ENCODE measurements at places on chromosomes 7 and 10. TPM values are rescaled to one million over a fixed set of nuclear protein-coding genes. Genes with fewer than 3 reads are reported as not detected.

The MGAM2 gene
- not detected for total RNA-seq

The SLC18A3 gene
- not detected for total RNA-seq

The CPA4 gene
- 6.3 TPM for total RNA-seq

The AKR1C8 gene
- total RNA-seq = 0.07 TPM

The FAM24A gene
- not detected for total RNA-seq

The ITGB8 gene
- total RNA-seq = 0.73 TPM
